ENCODE measurements at places on chromosomes 4 and X. TPM values are rescaled to one million over a fixed set of nuclear protein-coding genes. Genes with fewer than 3 reads are reported as not detected.
A peak's percentile ranks its signal among the peaks of the same experiment; 100 is the strongest.

GRCh38 chrX:103730147-103730795 lies 19.6 kb downstream of the TMEM31 start:
- DNase-seq = no peak

ZNF41 gene
- 12.2 TPM for total RNA-seq

- no peak for DNase-seq
Observed at GRCh38 chr4:113560579-113560978, 201.0 kb downstream of the CAMK2D start.

DNA sequence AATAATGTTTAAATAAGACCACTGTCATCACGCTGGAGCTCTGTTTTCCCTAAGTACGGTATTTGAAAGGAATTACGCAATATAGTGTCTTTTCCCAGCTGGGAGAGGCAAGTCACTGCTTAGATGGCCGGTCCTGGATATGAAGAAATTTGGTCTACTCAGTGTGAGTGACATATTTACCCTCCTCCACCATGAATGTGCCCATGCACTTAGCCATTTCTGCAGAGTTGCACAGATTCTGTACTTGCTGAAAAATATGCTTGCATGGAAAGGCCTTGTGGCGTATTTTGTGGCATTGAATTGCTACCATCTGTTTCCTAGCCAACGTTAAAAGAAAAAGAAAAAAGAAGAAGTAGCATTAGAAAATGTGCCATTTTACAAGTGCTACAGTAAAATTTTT lies 73.1 kb downstream of the ADGRL3 start:
- DNase-seq = no peak

FMR1 gene
- 61.9 TPM for total RNA-seq

ESX1 gene
- total RNA-seq = not detected

GRCh38 chrX:102652031-102652688 lies 877 bp downstream of the GPRASP1 start:
- no peak for DNase-seq

DNA sequence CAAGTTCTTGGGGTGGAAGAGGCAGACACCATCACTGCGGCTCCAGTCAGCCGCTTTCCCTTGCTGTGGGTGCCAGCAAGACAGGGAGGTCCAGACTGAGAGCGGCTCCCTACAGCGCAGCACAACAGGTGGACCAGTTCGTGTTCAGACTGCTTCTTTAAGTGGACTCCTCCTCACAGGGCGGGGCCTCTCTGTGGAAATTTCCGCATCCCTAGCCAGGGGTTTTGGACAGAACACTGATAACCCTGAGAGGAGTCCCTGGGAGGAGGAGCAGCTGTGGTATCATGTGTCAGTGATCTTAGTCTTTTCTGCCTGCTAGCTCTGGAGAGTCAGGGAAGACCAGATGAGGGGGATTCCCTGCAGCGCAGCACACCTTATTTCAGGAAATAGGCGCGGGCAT lies 48.5 kb downstream of the MAGEC2 start:
- no peak for DNase-seq

- no peak for DNase-seq
Observed at GRCh38 chr4:165610679-165611437, 232.1 kb downstream of the CPE start.

DNA sequence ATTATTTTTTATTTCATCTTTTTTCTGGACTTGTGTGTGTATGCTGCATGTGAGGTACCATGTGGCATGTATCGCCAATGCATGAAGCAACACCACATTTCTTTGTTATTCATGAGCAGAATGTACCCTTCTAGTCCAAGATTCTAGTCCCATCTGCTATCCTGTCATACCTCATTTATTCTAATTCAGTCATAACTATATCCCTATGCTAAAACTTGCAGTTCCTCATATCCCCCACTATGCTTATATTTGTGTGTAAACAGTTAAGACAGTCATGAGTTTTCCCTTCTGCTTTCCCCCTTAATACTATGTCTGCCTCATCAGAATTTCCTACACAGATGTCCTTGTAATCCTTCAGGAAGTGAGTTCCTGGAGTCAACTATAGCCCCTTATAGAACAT lies 19.7 kb downstream of the OCRL start:
- DNase-seq = no peak

- DNase-seq = no peak
Observed at GRCh38 chr4:76955182-76955581, 5.6 kb downstream of the SEPTIN11 start.

- no peak for DNase-seq
Observed at GRCh38 chr4:110540982-110541451, 65.1 kb downstream of the ENPEP start.

- DNase-seq = no peak
Observed at GRCh38 chrX:5823903-5824302, 404.8 kb downstream of the NLGN4X start.

SERTM2 gene
- total RNA-seq = not detected

GRCh38 chr4:11261066-11261850 lies 167.4 kb downstream of the HS3ST1 start:
- DNase-seq = no peak

DNA sequence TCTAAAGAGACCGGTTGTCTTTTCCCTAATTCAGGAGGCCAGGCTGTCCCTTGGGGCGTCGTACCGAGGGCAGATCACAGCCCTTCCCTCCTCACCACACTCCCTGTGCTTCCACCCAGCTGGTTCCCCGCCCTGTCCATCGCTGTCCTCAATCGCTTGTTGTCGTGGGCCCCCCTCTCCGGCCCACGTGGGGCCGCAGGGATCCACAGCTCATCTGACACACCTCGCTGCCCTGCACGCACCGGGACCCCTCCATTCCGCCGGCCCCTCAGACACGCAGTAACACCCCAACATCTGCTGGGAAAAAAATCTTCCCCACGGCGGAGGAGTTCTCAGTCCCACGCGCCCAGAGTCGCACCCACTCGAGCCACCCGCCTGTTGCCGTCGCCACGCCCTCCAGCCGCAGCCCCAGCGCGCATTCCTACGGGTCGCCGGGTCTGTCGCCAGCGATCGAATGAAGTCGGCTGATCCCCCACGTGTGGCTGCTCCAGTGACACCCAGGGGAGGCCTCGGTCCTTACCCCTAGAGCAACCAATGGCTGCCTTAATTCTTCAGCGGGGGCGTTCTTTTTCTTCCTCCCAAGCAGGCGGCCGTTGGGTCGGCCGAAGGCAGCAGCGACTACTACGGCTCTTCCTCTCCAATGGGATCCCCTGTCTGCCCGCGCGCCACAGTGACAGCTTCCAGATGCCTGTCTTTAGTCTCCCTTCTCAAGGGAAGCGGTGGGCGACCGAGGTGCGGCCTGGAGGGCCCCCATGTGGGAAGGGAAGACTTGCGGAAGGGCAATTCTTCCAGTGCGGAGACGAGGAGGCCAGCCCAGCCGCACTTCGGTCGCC lies 893 bp upstream of the SEPTIN11 start:
- peak; percentile 69 for DNase-seq

DNA sequence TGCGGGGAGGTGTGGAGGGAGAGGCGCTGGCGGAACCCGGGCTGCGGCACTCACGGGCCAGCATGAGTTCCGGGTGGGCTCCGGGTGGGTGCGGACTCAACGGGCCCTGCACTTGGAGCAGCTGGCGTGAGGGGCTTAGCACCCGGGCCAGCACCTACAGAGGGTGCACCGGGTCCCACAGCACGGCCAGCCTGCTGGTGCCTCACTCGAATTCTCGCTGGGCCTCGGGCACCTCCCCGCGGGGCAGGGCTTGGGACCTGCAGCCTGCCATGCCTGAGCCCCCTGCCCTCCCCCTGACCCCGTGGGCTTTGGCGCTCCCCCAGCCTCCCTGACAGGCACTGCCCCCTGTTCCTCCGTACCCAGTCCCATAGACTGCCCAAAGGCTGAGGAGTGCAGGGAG lies 10.8 kb upstream of the CAMK2D start:
- DNase-seq = no peak

GRCh38 chr4:38728631-38729141 lies 54.1 kb downstream of the TLR10 start:
- DNase-seq = peak; percentile 80

- no peak for DNase-seq
Observed at GRCh38 chr4:45410701-45411210, 684.4 kb upstream of the GNPDA2 start.

DNA sequence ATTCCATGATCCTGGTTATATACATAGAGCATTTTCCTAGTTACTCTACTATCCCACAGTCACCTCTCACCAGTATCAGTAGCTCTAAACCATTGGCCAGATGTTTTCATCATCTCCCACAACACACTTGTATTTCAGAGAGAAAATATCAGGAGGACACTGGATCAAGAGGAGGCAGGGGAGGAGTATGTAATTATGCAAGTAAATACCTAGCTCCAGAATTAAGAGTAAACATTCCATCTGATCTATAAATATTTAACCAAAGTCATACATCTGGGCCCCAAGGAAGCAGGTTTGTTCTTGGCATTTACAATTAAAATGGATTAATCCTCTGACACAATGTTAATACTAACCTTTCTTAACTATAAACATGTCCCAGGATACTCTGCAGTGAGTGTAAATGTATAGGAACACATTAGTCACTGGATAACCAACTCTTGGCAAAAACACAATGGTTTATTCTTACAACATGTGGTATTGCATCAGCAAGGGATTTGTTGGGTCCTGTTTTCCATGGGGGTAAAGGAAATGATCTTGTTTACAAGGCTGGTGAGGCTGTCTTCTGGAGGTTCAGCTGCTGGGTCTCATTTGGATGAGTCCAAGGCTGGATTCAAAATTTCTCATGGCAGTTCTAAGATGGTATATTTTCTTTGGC lies 170.1 kb downstream of the ATG4A start:
- no peak for DNase-seq

DNA sequence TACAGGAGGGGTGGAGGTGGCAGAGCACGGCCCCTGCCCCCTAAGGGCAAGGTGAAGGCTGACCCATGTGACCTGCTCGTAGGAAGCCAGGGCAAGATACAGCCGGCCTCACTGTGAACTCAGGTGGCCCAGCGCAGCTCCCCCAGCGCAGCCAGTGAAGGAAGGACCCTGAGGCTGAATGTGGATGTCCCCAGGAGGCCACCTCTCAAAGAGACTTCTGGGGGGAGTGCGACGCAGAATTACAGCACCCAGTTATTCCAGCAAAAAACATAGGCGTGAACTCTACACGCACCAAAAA lies 52.6 kb downstream of the ZFYVE28 start:
- DNase-seq = no peak

GRCh38 chrX:38859602-38860001 lies 58.3 kb downstream of the MID1IP1 start:
- no peak for DNase-seq

ARHGAP4 gene
- total RNA-seq = 3.8 TPM

CYBB gene
- total RNA-seq = 2.1 TPM

DNA sequence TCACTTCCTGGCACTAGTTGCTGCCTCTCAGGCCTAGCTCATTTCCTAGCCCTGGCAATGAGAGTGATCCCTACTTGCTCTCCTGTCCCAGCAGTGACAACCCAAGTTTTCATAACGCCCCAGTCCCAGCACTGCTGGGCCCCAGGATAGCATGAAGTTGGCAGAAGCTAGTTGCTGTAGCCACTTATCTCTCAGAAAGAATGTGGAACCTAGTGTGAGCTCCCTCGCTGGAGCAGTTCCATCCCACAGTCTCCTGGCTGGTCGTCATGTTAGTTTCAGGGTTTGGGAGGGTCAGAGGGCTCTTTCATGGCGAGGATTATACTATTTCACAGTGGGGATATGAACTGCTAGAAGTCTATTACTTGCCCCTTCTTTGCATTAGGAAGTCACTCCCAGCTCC lies 5.1 kb downstream of the PF4 start:
- no peak for DNase-seq

FRMD7 gene
- total RNA-seq = not detected

DNA sequence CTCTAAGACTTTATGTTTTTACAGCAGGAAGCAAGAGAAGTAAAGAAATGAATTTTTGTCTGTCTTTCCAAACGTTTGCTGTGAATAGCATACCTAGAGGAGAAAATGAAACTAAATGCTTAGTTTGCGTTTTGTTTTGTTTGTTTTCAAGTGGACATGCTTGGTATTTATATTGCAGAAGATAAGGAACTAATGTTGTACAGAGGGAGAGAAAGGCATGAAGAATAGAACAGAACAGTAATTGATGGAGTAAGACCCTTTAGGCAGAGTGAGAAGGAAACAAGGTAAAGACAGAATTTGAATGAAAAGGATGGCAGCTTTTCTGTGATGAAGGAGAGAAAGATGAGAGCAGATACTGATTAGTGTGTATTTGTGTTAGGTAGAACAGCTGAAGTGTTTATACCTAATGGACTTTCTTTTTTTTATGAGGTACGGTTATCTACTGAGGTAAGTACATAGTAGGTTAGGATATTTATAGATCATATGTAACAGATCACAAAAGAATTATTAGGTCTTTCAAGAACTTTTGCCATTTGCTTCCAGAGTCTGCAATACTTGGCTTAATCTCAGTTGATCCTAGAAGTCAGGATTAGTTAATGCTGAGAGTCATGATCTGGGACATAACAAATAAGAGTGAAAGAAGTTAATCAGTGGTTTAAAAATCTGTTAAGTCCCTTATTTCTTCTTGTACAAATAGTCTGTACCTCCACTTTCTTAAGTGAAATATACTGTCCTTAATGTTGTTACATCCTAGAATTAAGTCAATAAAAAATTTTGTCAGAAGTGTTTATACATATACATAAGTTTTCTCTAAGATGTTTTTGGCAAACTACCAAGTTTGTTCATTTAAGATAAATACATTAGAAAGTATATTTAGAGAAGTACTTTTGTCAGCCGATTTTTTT lies 36.8 kb downstream of the FABP2 start:
- DNase-seq = no peak

GRCh38 chr4:183394166-183394951 lies 50.1 kb upstream of the CDKN2AIP start:
- no peak for DNase-seq

CT55 gene
- not detected for total RNA-seq

DNA sequence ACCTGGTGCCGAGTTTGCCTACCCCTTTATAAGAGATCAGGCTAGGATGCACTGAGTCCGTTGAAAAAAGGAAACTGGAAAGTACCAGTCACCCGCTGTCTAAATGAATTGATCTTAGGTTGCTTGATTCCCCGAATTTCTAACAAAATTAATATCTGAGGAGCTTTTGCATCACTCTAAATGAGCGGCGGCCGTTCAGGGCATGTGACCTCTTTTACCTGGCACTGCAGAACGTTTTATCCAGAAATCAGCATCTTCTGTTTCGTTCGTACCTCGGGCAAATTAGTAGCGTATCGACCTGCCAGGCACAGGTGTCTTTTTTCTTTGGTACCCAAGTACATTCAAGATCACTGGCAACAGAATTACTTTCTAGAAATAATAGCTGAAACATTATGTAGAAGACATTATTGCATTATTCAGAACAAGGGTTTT lies 876 bp downstream of the KLHL2 start:
- DNase-seq = no peak

- no peak for DNase-seq
Observed at GRCh38 chrX:100350704-100351489, 59.2 kb downstream of the PCDH19 start.

GRCh38 chr4:73891739-73892405 lies 22.7 kb downstream of the CXCL1 start:
- DNase-seq = no peak

DNA sequence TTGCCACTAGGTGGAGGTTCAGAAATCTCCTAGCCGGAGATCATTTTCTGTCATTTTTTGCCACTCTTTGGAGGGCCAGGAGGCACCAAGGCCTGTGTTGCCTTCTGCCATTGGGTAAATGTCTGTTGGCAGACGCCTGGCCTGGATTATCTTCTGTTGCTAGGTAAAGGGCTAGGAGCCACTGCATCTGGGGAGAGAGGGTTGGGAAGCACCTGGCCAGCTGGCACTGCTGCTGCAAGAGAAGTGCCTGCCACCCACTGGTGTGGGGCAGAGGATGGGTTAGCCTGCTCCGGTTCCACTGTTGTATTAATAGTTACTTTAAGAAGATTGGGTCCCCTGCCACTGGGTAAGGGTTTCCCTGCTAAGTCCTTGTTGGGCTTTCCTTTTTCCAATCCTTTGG lies 58.1 kb downstream of the AWAT2 start:
- no peak for DNase-seq

- no peak for DNase-seq
Observed at GRCh38 chr4:24131954-24132673, 242.3 kb upstream of the PPARGC1A start.

KIT gene
- total RNA-seq = not detected
